CD4-positive, alpha-beta T cell treated with Interferon alpha-2 for 1 hour (primary cell): ENCODE measurements at places on chromosomes 7 and 10.
A peak's percentile ranks its signal among the peaks of the same experiment; 100 is the strongest.

DNA sequence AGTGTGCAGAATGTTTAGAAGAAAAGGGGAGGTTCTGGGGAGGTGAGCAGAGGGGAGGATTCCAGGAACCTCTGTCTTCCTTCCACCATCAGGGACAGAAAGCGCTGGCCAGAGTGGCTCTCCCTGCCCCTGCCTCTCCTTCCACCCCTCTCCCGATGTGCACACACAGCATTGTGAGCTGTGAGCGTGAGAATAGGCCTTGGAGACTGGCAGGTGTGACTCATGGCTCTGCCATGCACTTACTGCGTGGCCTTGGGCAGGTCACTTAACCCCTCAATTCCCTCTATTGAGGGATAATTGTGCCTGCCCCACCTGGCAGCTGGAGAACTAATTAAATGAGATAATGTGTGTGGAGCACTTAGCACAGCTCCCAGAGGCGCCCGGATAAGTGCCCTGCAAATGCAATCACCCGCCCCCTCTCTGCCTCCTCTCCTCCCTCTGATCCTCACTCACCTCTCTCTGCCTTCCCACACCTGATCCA, 115.4 kb downstream of the ZMIZ1 start:
- no peak for DNase-seq

DNA sequence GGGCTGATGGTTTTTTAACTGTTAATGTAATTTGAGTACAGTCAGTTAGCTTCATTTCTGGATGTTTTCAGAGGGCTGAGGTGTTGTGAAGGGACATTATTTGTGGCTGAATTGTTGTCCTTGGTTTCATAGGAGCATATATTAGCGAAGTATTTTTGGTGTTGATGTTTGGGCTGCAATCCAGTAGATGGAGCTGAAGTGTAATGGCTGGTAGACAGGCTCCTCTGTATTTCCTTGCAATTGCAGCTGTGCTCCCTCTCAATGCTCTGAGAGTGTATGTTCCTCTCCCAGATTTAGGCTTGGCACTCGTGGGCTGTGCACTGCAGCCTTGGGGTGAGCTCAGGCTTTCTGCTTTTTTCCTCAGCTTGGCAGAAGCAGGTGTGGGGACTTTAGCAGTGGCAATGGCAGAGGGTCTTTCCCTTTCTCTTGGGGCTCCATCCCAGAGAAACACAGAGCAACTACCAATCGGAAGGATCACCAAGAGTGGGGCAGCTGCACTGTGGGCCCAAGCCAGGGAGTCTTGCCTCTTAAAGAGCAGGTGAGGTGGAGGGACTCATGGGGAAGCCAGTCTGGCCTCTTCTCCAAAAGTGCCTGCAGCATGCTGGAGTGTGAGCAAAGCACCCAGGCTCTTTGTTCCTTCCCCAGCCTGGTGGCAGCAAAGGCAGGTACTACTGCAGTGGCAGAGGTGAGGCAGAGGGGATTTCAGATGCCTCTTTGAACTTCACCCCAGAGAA, 544.4 kb downstream of the SH2D4B start:
- no peak for DNase-seq

- DNase-seq, result peak; percentile 14
Observed at GRCh38 chr10:43265799-43266721, 805 bp downstream of the RASGEF1A start.

DNA sequence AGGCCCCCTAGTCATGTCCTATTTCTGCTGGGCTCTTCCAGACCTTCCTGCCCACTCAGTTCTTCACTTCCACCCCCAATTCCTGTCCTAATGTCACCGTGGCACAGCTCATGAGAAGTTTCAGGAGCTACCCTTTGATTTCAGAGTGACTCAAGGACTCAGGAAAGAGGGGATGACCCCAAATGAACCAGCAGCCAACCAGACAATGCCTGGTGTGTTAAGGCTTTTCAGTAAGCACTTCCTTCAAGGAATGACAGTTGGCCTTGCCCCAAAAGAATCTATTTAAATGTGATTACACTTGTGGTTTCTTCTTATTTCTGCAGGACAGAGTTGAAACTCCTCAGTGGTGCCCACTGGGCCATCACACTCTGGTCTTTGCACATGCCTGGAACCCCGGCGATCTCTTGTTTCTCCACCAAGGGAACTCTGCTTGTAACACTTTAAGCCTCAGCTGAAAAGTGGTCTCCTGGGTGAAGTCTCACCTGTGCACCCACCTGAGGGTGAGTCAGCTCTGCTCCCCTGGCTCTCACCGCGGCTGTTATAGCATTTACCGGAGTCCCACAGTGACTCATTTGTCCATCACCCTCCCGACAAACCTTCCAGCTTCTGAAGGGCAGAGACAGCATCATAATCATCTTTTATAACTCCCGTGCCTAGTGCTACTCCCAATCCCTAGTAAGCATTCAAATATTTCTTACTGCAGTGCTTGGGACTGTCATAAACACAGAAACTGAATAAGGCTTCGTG, 123.0 kb upstream of the SVIL start:
- no peak for DNase-seq

DNA sequence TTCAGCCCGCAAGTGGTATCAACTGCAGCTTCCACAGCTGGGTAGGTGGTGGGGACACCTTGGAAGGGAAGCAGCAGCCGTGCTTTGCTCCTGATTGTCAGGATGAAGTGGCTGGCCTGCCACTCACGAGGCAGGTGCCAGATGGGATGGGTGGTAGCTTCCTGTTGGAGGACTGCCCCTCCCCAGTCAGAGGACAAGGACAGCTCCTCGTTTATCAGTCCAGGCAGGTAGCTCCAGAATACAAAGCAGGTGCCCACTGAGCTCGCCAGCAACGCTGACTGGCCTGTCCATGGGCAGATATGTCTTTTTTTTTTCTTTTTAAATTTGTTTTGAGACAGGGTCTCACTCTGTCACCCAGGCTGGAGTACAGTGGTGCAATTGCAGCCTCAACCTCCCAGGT, 431.3 kb downstream of the GALNT17 start:
- DNase-seq, result no peak
